HFFc6 (cell line): ENCODE measurements at places on chromosomes 3 and 15.

DNA sequence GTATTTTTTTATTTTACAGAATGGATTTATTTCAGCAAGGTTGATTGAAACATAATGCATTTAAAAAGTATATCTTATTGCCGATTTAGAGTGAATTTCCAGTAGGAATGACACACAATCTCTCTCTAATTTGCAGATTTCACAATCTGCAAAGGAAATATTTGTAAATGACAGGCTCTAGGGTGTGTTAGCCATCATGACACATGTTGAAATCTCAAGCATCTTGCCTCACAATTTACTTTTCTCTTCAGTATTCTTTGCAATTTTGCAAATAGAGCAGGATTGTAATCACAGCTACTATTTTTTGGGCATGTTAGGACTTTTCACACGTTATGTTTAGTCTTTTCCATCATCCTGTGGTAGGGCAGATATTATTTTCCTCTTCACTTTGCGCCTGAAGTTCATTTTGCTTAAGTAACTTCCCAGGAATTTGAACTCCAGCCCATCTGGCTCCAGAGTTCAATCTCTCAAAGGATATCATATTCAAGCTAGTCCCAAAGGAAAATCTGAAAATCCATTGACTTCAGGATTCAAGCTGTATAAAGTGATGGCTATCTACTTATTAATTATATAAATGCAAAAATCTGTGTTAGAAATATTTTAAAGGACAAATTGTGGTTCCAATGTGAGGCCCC, 55.4 kb downstream of the ATP13A4 start:
- no peak for DNase-seq

- no peak for DNase-seq
These were observed 277.7 kb upstream of the ZNF717 start for GRCh38 chr3:76063019-76063418.

GRCh38 chr3:147298511-147298982, 107.8 kb downstream of the ZIC4 start:
- DNase-seq: peak; percentile 99

GRCh38 chr15:92102395-92102755, 248.9 kb downstream of the SLCO3A1 start:
- DNase-seq: no peak

DNA sequence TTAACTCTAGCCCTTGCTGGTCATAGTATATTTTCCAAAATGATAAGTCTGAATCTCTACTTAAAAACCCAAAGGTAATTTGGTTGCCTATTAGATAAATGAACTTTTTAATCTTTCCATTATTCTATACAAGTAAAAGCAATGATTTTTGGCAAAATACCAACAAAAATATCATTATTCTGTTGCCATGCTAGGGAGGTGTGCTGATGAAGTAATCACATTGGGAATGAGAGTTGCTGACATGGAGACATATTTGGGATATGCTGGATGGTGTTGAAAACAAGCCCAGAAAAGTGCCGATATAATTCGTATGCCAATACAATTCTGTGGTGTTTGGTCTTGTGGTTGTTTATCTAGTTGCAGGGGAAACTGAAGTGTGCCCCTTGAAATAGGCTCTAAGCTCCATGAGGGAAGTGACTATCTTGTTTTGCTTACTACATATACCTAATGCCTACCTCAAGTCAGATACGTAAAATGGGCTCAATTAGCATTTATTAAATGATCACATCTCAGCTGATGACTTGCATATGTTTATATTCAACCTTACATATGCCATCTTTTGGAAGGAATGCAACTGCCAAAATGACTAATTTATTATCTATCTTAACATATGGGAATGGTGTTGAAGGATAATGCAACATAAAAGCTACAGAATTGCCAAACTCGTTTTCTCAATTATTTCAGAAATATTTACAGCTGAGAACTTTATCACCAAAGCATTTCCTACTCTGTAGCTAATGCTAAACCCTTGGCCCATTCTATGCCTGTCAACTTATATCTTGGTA, 5.8 kb downstream of the TOPBP1 start:
- no peak for DNase-seq

DNA sequence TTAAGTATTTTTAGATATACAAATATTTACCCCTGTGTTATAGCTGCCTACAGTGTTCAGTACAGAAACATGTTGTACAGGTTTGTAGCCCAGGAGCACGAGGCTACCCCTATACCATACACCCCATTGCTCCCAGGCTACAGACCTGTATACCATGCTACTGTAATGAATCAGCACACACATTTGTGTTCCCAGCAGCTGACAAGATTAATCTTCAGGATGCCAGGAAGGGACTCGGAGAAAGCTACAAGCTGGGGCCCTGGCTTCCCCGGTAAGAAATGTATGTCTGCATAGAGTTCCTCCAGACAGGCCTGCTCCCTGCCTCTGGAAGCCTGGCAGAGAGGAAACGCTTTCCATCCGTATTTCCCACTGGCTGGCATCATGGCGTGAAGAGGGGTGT, 136.5 kb downstream of the XXYLT1 start:
- no peak for DNase-seq

DNA sequence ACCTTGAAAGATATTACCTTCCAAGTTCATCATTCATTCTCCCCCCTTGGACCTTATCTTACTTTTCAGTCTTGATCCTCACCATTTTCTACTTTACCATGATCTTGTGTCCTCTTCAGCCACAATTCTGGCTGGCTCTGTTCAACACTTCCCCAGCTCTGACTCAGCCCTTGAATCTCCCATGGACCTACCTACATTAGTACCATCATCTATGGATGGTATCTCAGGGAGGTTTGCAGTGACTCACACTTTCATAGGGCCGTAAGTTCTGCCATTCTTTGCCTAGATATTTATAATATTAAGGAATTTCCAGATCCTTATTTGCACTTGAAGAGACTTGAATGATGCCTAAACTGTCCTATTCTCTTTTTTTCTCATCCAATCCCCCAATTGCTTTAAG, 213.7 kb upstream of the RORA start:
- no peak for DNase-seq

- DNase-seq: no peak
These were observed 24.1 kb upstream of the MITF start for GRCh38 chr3:69715204-69715603.

DNA sequence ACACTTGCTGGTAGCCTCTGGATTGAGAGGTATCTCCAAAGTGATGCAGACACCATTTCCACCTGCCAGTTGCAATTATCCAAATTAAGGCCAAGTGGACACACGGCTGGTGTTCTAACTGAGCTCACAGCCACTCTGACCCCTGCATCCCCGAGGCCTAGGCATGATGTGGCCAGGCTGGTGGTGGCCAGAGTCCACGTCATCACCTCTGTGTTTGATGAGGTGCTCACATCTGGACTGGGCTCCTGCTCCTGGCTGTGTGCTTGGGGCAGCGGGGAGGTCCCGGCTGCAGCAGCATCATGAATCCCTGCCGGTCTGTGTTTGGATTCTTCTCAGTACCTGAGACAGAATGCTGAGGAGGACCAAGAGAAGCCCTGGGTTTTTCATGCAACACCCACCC, 4.9 kb downstream of the OXTR start:
- no peak for DNase-seq

GRCh38 chr3:354432-354831, 157.9 kb downstream of the CHL1 start:
- DNase-seq: peak; percentile 8

DNA sequence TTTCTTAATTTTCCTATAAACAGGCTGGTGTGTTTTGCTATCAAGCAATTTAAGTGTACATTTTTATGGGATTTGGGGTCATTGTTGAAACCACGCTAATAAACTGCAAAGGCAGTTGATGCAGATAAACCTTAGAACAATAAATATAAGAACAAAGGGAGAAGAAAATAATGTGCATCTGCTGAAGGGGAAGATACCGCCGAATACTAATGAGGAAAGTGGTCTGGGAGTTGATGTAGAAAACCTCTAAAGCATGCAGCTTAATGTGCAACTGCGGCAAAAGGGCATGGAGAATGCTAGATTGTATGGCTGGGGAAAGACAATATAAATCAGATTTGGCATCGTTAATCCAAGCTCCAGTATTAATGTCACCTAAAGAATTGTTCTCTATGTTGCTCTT, 29.8 kb upstream of the CHL1 start:
- no peak for DNase-seq

- DNase-seq: no peak
These were observed 2.3 kb upstream of the EDEM1 start for GRCh38 chr3:5185093-5185673.

DNA sequence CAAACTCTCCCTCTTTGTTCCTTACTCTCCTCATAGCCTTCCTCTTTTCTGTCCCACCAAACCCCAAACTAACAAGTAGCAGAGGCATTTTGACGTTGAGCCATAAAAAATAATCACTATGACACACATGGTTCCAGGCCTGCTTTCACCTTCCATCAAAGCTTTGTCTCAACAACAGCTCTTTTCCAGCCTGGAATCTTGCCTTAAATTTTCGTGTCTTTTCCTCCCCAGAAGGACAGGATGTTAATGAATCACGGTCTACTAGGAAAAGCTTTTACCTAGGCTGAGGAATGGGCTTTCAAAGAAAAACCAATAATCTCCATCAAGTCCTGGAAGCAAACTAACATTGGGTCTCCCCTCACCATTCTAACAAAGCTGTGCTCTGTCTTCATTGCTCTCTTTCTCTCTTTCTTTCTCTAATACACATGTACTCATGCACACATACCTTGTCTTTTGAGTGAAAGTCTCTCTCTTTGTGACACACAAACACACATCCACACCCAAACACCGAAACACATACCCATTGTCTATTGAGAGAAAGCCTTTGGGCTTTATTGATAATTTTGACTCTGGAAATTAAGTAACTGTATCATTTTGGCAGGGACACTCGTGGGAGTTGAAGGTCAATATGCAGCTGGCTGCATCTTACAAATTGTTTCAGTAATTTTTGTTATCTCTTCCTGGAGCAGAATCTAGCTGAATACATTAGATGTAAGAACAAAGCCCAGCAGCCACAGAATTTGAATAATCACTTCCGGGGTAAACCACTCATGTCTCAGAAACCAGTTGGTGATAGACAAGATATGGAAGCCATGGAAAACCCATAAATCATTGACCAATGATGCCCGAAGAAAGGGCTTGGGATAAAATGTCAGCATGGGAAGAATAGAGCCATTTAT, 107.4 kb upstream of the SLC4A7 start:
- DNase-seq: no peak

GRCh38 chr15:63572749-63573464, 24.3 kb upstream of the FBXL22 start:
- DNase-seq: no peak

- DNase-seq: no peak
These were observed 37.3 kb downstream of the DNAH1 start for GRCh38 chr3:52353291-52353855.

DNA sequence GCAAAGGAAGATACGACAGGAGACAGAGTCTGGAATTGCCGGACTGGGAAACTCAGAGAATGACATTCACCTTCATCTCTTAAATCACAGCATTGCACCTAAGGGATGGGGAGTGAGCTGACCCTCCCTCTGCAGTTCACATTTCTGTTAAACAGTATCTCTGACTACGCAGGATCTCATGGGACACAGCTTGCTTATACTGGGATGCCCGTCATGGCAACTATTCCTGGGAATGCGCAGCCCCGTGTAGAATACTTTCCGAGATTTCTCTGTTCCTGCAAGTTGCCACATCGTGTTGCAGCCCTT, 232.5 kb upstream of the HES1 start:
- no peak for DNase-seq

DNA sequence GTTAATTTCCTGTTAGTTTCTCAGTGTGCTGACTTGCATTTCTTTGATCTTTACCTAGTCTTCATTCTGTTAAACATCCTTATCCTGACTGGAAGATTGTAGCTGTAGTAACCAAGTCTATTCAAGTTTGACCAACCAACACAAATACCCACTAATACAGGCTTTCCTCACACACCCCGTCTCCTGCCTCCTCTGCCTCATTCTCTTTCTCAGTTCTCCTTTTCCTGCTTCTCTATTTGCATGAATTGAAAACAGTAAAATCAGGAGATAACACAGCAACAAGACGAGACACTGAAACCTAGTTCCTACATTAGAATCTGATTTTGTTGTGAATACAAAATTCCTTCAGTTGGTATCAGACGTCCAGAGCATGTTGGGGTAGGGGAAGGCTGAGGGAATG, 116.9 kb upstream of the ARPP21 start:
- no peak for DNase-seq

DNA sequence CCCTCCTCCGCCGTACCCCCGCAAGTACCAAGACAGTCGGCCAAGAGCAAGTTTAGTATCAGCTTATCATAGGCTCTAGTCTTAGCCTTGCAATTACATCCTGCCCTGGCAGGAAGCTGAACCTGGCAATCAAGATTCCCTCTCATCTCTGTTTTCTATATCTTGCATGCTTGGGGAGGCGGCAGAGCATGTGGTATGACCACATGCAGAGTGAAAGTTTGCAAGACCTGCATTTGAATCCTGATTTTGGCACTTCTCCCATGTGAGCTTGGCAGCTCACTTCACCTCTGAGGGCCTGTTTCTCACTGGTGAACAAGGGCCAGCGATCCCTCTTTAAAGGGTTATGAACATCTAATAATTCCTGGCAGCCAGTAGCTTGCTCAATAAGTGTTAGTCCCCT, 106.1 kb upstream of the FRMD4B start:
- DNase-seq: no peak

DNA sequence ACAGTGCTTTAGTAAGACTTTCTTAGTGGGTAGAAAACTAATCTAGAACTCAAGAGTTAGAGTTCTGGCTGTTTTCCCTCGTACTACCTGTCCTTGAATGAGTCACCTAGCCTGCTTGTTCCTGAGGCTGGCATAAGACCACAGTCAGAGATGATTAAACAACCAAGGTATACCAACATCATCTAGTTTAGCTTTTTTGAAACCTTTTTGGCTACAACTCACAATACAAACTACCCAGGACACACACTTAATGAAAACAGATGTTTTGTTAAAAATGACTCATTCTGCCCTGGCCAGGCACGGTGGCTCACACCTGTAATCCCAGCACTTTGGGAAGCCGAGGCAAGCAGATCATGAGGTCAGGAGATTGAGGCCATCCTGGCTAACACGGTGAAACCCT, 4.6 kb downstream of the MCCC1 start:
- DNase-seq: no peak

- no peak for DNase-seq
These were observed 66.1 kb upstream of the RORA start for GRCh38 chr15:61295239-61295638.

GRCh38 chr3:189512821-189513220, 118.4 kb upstream of the TP63 start:
- DNase-seq: no peak

DNA sequence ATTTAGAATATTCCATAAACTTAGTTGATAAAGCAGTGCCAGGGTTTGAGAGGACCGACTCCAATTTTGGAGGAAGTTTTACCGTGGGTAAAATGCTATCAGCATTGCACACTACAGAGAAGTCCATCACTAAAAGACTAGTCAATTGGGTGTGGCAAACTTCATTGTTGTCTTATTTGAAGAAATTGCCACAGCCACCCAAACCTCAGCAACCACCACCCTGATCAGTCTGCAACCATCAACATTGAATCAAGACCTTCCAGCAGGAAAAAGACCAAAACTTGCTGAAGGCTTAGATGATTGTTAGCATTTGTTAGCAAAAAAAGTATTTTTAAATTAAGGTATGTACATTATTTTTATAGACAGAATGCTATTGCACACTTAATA, 60.5 kb downstream of the KLF13 start:
- no peak for DNase-seq

GRCh38 chr3:49416867-49417266, 4.6 kb downstream of the TCTA start:
- DNase-seq: no peak
